ENCODE measurements at places on chromosomes 7 and 10.

- no peak for DNase-seq
Measured at GRCh38 chr7:28361551-28361950, 50.8 kb upstream of the CREB5 start.

DNA sequence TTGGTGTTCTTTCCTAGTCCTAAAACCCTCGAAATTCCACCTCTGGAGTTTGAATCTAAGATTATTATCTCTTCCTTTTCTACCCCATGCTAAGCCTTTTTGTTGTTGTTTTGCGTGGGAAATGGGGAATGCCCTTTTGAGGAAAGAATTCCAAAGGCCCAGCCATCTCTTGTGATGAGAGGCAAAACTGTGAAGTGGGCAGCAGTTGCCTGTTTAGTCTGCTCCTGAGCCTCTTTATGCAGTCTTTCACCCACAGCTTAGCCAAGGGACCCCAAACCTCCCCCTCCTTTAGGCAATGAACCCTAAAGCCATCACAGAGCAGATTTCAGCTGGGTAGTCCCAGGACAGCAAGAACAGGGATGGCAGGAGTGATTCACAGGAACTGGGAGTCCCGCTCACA lies 95.5 kb downstream of the DNMBP start:
- no peak for DNase-seq

- DNase-seq, result no peak
Measured at GRCh38 chr10:22174442-22174841, 43.4 kb downstream of the EBLN1 start.

GRCh38 chr10:70302292-70302691 lies 18.5 kb upstream of the NPFFR1 start:
- DNase-seq, result no peak

- DNase-seq, result no peak
Measured at GRCh38 chr7:120169996-120170783, 102.8 kb upstream of the KCND2 start.

DNA sequence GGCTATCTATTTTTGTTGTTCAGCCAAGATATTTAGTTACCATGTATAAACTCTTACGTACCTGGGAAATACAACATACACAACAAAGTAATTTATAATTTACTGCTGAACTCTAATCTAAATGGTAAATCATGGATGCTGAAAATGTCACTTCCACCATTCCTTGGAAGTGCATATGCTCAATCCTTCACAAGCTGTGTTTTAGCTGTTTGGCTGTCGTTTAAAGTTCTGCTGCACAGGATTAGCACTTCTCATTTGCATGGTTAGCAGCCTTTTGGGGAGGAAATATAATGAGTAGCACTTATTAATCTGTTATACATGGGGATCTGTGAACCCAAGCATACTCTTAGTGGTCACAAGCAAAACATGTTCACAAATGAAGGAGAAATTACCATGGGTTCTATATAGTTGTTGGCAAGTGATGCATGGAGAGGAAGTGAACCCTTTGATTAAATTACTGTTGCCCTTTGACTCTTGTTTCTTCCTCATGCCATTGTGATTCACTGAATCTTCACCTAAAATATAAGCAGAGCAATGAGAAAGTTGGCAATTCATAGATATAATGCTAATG lies 18.5 kb downstream of the PIK3CG start:
- DNase-seq, result no peak

DNA sequence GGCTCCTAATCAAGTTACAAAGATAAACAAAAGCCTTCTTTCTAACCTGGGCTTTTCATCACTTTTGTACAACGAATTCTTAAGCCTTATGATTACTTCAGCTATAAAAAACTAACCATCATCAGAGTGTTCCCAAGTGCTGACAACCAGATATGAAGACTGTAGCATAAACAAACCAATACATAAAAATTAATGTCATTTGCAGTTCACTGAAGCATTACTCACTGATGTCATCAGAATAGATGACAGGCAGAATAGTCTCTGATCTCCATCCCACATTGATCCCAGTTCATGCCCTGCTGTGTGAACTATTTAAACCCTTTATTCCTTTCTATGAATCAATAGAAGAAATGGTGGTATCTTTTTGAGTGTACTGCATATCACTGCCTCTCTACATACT lies 84.4 kb downstream of the DNAJC1 start:
- no peak for DNase-seq

- DNase-seq, result no peak
Measured at GRCh38 chr10:33965795-33966581, 631.5 kb upstream of the NRP1 start.

DNA sequence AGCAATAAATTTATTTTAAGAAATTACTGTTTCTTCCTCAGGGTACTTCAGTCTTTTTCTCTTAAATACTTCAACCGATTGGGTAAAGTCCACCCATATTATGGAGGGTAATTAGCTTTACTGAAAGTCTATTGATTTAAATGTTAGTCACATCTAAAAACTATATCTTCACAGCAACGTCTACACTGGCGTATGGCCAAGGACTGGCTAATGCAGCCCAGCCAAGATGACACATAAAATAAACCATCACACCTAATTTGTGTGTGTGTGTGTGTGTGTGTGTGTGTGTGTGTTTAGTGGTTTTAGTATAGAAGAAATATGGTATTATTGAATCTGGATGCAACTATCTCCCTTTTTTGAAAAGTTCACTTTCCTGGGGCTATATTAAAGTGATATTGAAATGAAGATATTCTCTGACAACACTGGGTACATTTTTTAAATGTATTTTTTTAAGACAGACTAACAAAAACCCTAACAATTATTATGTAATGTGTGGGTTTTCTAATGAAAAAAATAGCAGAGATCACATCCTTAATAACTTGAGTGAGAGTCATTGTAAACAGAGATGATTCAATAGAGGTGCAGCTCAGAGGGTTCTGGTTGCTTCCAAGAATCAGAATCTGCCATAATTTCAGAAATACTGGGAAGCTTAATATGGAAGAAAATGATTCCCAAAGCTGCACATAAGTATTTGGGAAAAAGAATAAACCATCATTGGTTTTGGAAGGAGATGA lies 584.2 kb upstream of the MBL2 start:
- DNase-seq, result no peak

GRCh38 chr7:97671571-97671970 lies 60.3 kb upstream of the TAC1 start:
- no peak for DNase-seq

GRCh38 chr10:80253266-80253962 lies 36.0 kb downstream of the MAT1A start:
- no peak for DNase-seq

GRCh38 chr10:124674768-124675222 lies 69.4 kb downstream of the FAM53B start:
- no peak for DNase-seq

DNA sequence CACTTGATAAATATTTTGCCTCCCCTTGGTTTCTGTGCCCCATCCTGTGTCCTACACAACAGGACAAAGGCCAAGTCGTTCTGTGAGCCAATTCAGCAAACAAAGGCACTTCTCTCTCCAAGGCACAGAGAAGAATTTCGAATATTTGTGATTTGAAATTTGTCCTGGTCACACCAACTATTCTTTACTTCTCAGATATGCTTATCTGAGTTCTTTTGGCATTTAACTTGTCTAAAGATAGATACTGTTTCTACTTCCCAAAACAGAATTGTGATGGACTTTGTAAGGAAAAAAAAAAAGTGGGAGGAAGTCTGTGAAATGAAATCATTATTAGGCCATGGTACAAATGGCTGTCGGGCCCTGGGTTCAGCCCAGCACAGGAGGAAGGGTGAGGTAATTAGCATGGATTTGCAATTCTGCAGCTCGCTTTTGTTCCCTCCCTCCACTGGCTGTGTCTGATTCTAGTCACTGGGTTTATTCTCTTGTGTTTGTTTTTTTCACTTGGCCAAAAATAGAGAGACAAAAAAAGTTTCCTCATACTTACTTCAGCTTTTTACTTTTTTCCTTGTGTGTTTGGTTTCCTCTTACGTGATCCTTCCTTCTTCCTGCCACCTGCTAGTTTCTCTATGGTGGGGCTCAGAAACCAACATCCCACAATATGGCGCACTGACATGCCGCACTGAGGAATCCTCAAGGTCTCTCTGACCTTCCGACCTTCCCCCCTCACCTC lies 108.2 kb upstream of the MKLN1 start:
- peak; percentile 56 for DNase-seq

DNA sequence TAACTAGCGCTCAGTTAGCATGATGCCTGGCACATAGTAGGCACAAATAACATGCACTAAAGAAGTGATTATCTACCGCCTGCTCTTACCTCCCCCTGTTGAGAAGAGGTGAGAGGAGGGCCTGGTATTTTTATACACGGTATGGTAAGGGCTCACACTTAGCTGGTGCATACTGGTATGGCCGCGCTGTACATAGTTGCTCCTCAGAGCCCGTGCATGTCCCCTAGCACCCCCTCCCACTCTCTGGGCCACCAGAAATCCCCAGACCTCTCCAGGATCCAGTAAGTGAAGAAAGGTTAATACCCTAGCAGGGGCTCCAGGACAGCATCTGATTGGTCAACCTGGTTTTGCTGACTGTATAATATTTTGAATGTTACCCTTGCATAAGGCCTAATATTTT lies 121.4 kb downstream of the RAB11FIP2 start:
- DNase-seq, result no peak

DNA sequence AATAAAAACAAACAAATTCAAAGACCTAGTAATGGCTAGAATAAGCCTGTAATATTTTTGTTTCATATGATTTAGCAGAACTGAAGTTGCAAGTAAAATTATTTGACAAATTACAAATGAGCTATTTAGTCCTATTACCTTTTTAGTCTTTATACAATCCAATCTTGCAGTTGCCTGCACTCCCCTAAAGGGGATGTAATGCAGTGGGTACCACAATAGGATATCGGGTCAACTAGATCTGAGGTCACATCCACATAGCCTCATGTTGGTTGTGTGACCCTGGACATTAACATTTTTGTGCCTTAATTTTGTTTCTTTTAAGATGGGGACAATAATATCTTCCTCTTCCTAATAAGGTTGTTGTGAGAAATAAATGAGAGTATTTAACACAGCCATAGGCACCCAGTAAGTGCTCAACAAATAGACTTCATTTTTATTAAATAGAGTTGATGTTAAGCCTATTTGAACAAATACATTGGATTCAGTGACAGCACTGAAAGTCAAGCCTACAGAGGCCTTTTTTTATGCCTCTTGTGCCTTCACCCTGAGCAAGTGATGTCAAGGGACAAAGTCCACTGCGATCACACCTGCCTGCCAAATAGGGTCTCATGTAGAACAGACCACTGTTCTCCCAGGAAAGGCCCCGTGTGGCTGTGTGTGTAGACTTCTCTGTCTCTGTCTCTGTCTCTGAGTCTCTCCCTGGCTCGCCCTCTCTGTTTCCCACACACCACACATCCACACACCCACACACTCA lies 124.8 kb downstream of the EVX1 start:
- no peak for DNase-seq

DNA sequence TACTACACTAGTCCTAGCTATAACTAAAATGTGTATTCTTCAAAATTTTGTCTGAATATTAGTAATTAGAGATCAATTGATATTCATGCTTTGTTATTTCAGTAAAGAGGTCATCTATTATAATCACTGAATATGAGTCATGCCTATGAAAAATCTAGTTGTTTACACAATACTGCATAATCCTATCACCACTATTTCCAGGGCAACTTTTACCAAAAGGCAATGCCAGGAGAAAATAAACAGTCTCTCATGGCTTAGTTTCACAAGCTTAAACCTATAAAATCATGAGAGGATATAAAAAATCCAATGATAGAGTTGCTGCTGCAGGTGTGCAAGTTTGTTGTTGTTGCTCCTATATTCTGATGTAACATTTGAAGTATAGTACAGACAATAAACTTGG lies 149.9 kb upstream of the COL1A2 start:
- DNase-seq, result no peak

- DNase-seq, result no peak
Measured at GRCh38 chr7:55557666-55558188, 14.6 kb downstream of the VOPP1 start.

DNA sequence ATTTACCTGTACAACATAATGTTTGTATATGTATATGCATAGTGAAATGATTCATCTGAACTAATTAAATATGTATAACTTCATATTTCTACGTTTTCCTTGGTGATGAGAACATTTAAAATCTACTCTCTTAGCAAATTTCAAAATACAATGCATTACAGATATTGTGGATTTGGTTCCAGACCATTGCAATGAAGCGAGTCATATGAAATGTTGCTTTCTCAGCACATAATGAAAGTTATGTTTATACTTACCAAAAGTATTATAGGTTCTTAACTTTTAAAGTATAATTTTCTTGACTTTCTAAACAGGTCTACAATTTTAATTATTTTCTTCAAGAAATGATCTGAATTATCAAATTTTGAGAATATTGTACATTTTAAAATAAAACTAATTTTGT lies 189.2 kb downstream of the CSTF2T start:
- no peak for DNase-seq

- DNase-seq, result no peak
Measured at GRCh38 chr7:46784732-46785131, 797.2 kb downstream of the TNS3 start.

DNA sequence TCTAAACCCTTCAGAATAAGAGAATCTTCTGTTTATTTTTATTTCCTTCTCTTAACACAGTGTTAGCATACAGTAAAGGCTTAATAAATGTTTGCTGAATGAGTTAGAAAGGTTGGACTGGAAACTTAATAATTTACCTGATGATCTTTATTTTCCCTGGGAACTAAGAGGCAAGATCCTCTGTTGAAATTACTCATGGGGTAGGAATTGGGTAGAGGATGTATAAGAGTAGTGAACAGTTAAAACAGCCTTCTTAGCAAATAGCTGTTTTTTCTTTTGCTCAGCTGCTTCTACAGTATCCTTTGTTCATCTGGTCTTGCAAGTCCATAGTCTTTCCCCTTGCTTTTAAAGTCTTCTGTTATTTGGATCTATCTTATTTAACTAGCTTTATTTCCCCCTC lies 80.0 kb downstream of the AKAP9 start:
- no peak for DNase-seq

DNA sequence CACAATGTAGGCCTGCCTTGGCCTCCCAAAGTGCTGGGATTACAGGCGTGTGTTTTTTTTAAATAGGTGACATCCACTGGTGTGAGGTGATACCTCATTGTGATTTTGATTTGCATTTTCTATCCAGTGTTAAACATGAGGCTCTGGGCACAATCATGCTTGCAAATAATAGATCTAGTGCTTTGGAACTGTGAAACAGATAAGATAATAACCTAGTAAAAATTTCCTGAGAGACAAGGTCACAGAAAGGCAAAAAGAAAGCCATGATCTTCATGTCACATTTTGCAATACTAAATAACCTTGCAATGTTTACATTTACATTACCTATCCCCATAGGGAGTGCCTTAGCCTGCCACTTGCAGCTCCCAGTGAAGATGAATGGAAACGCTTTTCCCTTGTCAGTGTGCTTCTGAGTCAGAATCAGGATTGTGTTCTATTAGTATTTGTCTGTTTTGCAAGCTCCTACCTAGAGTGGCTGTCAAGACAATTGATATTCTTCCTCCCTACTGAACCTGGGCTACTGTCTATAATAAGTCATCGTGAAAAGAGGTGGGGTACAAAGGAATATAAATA lies 256.5 kb downstream of the PHTF2 start:
- DNase-seq, result no peak

DNA sequence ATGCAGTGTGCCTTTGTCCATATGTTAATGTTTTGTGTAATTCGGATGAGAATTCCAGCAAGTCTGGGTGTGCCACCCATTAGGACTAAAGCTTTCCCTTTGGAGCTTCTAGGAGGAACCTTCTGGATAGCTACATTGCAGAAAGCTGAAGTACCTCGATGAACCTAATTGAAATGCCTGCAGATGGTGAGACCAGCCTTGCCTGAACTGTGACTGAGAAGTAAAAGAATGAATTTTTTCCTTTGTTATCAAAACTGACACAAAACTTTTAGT lies 31.1 kb upstream of the FBXW4 start:
- no peak for DNase-seq

GRCh38 chr10:122636953-122637352 lies 62.7 kb downstream of the C10orf120 start:
- DNase-seq, result no peak
